ENCODE measurements at places on chromosomes 7 and 10. TPM values are rescaled to one million over a fixed set of nuclear protein-coding genes. Genes with fewer than 3 reads are reported as not detected.
A peak's percentile ranks its signal among the peaks of the same experiment; 100 is the strongest.

The FAM200A gene
- polyA plus RNA-seq: 4.3 TPM

DNA sequence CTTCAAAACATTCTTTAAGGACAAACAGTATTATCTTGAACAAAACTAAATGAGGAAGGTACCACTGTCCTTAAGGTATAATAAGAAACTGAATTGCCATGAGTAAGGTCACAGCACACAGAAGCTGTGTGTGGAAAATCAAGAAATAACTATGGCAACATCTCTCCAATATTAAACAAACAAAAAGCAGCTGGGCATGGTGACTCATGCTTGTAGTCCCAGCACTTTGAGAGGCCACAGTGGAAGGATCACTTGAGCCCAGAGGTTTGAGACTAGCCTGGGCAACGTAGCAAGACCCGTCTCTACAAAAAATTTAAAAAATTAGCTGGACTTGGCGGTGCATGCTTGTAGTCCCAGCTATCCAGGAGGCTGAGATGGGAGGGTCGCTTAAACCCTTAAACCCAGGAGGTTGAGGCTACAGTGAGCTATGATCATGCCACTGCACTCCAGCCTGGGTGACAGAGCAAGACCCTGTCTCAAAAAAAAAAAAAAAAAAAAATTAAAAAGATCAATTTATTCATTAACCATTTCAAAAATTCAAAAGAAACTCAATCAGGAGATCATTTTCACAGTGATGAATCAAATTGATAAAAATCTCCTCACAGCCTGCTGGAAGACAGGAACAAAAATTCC, 195.4 kb downstream of the SKIDA1 start:
- no peaks in the 10 kb centered on the region for H3K27me3 ChIP-seq
- no peak overlapping the region for H3K4me3 ChIP-seq
- no peaks in the 10 kb centered on the region for H3K36me3 ChIP-seq
- no peaks in the 10 kb centered on the region for H3K4me1 ChIP-seq

DNA sequence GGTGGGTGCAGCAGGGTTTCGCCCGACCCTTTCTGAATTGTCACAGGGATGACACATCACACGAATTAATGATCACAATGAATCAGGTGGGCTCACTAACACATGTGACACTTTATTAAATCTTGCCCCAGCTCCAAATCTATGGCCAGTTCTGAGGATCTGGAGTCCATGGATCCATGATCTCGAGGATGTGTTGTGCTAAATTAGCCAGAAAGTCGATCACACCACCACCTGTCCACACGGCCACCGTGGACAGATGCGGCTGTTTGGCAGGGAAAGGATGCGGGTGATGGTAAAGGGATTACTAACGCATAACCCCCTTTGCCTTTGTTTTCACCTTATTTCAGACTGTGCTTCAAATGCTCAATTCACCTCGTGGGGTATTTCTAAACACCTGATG, 96.4 kb downstream of the COBL start:
- H3K27ac ChIP-seq: no peak overlapping the region
- no peak for DNase-seq
- H3K36me3 ChIP-seq: no peaks in the 10 kb centered on the region
- H3K4me1 ChIP-seq: no peaks in the 10 kb centered on the region
- no peak overlapping the region for H3K4me3 ChIP-seq

GRCh38 chr10:72074574-72075375, 13.6 kb downstream of the SPOCK2 start:
- H3K27me3 ChIP-seq: no peaks in the 10 kb centered on the region
- H3K27ac ChIP-seq: peak overlapping the region; percentile 87
- DNase-seq: no peak
- peaks cover 4% of the 10 kb centered on the region for H3K36me3 ChIP-seq
